ENCODE measurements at places on chromosomes 7 and 10.
A peak's percentile ranks its signal among the peaks of the same experiment; 100 is the strongest.

- no peak for DNase-seq
Observed at GRCh38 chr10:71893258-71893815, 42.3 kb upstream of the PSAP start.

GRCh38 chr7:29946428-29947186 is 43.0 kb downstream of the SCRN1 start:
- DNase-seq, result peak; percentile 48

GRCh38 chr7:20519645-20520044 is 95.8 kb upstream of the ABCB5 start:
- no peak for DNase-seq

DNA sequence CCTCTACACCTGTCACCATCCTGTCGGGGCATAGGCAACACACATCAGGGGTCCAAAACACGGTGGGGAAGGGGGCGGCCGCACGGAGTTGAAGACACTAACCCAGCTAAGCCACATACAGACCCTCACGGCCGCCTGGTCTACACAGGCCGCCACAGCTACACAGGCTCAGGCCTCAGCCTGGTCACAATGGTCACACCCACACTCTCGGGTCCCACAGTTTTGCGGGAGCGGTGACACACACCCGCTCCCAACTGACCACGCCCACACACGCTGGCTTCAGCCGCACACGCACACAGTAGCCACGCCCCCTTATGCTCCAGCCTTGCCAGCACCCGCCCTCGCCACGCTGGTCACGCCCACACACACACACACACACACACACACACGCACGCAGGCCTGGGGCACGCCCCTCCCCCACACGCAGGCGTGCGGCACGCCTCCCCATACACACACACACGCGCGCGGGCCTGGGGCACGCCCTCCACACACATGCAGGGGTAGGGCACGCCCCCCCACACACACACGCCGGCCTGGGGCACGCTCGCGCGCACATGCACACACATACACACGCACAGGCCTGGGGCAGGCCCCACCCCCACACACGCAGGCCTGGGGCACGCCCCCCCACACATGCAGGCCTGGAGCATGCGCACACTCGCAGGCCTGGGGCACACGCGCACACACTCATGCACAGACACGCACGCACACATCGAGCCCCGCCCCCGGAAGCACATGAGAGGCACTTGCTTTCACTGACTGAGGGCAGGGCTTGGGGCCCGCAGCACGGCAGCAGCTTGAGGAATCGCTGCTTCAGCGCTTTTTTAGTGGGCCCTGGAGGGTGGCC is 12.3 kb upstream of the OGA start:
- peak; percentile 94 for DNase-seq

DNA sequence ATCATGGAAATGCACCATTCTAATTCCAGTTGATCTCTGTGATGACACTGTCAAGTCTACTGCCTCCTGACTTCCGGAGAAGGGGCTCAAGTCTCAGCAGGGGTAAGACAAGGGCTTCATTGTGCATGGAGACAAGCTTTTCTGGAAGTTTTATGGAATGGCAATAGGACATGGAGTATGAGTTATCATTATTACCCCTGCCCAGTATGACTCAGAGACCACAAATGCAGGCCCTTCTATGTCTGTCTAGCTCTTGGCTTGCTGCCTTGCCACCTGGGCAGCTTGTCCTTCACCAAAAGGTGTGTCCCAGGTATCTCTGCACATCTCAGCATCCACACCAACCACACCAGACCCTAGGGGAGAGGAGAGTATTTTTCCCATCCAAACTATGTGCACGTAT is 34.9 kb upstream of the KIAA1217 start:
- no peak for DNase-seq

DNA sequence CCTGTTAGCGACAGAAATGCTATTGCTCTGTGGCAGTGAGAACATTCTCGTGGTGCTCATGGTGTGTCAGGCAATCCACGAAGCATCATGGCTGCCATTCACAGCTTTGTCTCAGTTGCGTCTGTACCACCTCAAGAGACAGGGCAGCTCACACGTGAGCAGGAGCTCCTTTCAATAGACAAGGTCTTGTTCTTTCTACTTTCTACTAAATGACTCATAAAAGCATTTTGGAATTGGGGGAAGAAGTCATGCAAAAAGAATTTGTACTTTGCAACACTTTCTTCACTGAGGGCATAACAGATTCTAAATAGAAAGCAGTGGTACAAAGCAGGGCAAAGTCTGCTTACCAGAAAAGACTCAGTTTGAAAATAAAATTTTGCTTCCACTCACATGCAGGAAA is 638.5 kb downstream of the PHTF2 start:
- DNase-seq, result peak; percentile 15

DNA sequence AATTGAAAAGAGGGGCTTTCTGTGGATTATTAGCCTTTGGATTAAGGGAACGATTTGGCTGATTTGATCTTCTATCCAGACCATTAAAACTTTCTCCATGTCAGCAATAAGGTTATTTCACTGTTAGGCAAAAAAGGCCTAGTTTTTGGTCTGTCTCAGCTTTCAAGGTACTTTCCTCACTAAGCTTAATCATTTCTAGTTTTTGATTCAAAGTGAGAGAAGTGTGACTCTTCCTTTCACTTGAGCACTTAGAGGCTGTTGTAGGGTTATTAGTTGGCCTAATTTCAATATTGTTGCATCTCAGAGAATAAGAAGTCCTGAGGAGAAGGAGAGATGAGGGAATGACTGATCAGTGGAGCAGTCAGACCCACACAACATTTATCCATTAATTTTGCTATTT is 596.0 kb upstream of the TPK1 start:
- DNase-seq, result no peak

DNA sequence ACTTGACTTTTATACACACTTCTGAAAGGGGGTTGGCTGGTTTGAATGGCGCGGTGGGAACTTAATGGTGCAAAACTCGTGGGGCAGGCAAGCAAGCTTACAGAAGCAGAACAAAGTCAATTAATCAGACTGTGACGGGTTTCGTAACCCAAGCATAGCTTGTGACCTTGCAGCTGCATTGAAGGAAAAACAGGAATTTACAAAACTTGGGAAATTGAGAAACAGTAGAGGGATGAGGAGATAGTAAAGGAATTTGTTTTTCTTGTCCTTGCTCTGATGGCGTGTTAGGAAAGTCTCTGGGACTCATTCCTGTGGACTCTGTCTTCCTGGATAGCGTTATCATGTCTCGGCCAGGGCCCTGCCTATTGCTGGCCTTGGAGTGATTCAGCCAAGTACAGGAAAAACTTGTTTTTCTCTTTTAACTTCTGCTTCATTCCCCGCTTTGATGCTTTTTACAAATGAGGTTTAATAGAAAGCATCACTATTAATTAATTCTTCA is 220.0 kb upstream of the KCND2 start:
- DNase-seq, result peak; percentile 17

DNA sequence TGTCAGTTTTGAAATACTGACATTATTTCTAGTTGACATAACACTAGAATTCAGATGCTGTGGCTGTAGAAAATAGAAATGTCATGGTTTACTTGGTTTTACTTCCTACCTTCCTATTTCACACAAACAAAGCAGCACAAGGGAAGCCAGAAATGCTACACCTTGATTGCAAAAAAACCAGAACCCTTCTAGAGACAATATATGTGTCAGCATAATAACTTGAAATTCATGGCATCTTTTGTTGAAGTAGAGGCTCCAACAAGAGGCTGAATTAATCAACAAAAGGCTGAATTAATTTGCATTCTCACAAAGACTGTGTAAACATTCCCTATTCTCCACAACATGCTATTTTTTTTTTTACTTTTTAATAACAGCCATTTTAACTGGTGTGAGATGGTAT is 25.2 kb downstream of the ZNF117 start:
- DNase-seq, result no peak

DNA sequence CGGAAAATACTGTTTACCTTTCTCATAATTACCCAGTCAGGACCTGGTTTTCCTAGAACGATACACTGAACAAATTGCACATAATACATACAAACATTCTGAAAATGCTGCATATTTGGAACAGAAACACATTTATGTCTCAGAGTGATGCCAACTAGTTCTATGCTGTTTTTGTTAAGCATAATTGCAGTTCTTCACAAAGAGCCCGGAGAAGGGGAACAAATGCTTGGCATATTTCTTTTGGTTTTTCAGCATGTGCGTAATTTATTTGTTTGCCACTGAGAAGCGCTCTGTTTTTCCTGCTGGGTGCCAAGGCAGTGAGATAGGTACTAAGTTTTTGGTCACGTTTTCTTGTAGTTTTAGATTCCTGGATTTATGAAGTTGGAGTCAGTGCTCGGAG is 181.0 kb upstream of the MDFIC start:
- no peak for DNase-seq

GRCh38 chr10:65194126-65194525 is 1672.9 kb downstream of the REEP3 start:
- no peak for DNase-seq

GRCh38 chr10:64261676-64262075 is 740.5 kb downstream of the REEP3 start:
- DNase-seq, result no peak

DNA sequence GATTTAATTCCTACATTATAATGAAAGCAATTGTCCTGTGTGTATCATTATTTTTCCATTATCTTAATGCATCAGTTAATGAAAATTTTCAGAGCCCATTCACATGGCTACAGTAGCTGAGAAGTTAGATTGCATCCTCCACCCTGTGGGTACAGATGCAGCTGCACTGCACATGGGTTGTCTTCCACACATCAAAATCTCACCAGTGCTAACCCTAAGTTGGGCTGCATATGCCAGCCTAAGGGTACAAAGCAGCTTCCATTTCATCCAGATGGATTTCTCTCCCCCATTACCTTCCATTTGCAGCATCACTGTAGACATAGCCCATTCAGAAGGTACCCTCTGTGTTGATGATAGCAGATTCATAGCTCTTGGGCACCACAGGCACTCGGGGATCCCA is 74.7 kb upstream of the WDR11 start:
- no peak for DNase-seq

GRCh38 chr7:64045301-64046040 is at the start of gene ZNF727:
ZNF727 (plus strand) TSS chr7:64045434; CDS start chr7:64045622, 188 bp downstream.
- peak; percentile 71 for DNase-seq

GRCh38 chr7:158766570-158767281 is 62.1 kb upstream of the NCAPG2 start:
- DNase-seq, result no peak

DNA sequence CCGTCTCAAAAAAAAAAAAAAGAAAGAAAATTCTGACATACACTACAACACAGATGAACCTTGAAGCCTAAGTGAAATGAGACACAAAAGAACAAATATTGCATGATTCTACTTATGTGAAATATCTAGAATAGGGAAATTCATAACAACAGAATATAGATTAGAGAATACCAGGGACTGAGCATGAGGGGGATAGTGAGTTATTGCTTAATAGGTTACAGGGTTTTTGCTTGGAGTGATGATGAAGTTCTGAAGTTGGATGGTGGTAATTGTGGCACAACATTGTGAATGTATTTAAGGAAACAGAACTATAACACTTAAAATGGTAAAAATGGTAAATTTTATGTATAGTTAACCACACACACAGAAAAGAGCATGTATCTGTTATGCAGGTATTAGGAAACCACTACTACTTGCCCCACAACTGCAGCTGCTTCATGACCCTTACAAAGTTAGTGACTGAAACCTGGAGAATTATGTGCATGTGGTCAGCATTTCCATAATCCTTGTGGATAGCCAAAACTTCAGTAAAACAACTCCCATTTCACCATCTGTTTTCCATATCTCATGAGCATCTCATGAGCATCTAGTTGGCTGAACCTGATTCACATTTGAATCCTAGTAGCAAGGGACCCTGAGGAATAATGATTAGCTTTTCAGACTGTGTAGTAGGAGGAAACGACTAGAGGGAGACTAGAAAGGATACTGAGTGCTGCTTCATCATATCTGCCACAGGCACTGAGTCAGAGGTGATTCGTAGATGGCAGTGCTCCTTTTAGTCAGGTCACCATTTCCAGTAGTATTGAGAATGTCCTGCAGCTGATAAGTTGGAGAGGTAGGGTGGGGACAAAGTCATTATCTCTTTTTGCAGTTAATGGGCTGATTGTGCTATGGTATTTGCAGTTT is 26.3 kb downstream of the SAMD8 start:
- no peak for DNase-seq

DNA sequence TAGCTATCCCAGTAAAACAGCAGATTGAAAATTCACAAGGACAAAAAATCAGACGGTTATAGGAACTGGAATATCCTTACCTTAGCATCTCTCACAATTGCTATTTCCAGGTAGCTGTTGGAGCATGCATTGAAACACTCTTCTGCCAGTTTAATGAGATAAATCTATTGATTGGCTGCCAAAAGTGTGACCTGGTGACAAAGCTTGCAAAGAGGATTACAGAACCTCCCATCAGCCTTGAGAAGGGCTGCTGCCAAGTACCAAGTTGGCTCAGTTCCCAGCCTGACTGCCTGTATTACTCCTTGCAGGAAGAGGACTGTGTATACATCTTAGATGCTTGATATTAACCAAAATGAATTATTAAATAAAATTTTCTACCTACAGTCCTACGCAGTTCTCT is 5.1 kb downstream of the PRLHR start:
- DNase-seq, result peak; percentile 80

DNA sequence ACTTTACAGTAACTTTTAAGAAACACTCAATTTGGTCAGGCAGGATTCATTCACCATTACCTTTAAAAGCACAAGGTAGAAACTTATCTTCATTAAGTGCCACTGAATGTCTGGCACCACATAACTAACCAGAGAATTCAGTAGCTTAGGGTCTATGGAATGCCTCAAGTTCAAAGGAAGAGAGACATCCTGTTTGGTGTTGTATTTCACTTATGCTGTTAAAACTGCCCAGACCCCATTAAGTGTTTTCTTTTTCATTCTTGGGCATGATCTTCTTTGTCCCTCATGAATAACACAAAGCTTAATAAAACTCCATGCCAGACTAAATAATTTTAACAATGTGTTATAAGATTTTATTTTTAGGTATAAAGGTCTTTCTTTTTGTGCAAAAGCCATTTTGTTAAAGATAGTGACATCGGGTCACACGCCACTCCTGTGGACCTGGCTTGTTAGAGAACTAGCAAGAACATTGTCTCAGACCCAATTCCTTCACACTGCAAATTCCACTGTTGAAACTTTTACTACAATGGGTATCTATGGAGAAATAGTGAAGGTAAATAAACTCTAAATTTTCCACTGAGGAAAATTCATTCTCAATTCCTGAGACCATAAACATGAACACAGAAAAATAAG is 221.0 kb downstream of the TWIST1 start:
- no peak for DNase-seq

- no peak for DNase-seq
Observed at GRCh38 chr10:905503-905902, 26.0 kb downstream of the LARP4B start.

DNA sequence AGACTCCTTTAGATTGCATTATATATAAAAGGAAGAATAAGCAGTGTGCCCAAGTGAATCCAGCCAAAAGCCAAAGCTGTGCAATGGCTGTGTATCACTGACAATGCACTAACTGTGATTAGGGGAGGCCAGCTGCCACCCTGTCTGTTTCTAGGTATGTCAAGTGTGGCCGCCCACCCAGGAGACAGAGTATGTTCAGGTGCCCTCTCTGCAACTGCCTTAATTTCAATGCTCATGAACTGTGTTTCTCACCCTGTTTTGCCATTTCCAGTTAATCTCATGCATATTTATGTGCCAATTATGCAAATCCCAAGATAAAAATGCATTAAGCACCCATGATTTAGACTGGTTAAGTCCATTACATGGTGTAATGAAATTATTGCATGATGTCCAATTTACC is 159.4 kb downstream of the FRMD4A start:
- no peak for DNase-seq

GRCh38 chr10:129028451-129028850 is 438.6 kb upstream of the MGMT start:
- DNase-seq, result no peak
